ENCODE measurements at places on chromosomes 16 and 17.

DNA sequence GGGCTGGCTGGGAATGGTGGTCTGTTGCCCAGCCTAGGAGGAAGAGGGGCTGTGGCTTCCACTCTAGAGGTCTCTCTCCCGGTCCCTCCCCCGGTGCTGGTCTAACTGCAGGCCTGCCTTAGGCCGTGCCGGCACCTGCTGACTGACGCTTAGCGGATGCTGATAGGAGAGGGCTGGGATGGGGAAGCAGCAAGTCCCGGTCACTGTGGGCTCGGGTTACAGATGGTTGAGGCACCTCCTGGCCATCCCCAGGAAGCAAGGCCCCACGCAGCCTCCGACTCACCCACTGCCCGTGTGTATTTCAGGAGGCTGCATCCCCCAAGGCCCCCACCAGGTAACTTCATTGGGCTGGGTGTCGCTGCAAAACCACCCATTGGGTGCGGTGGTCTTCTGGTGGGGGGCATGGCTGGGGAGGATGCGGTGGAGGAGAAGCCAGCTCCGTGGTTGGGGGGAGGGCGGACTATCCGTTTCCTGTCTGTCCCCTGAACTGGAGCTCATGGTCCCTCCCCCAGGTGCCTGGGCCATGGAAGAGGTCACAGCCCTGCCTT, 278.9 kb downstream of the SEC14L1 start:
- DNase-seq = no peak

DNA sequence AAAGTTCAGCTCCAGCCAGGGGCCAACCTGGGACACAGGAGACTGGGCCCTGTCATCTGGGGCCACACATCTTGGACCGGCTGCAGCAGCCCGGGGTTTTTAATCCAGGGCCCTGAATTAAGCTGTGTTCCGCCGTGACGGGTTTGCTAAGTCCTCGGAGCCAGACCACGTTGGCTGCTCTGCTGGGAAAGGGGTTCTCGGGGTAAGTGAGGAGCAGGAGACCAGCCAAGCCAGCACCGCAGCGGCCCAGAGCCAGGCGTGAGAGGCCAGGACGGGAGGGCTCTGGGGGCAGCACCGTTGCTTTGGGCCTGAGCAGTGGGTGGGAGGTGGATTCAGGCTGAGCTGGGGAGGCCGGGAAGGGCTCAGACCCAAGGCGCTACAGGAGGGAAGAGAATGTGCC, 31.3 kb upstream of the CBX4 start:
- no peak for DNase-seq

- no peak for DNase-seq
Observed at GRCh38 chr17:78474614-78475146, 96.2 kb downstream of the PGS1 start.

GRCh38 chr16:71540-72401, 660 bp downstream of the RHBDF1 start:
- peak; percentile 63 for DNase-seq

DNA sequence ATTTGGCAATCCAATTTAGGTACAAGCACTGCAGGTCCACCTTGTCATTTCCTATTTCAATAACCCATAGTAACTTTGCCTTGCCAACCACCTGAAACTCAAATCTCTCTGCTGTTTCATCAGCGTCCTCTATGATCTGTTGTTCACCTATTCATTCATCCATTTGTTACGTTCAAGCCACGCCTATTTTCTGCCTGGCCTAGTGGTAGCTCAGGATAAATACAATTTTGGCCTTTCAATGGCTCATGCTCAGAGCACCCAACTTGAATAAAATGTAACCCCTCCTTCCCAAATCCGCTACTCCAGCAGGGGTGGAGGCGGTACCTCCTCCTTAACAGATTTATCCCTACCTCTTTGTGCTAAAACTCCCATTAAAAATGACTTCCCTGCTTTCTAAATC, 3.6 kb upstream of the FBXO47 start:
- DNase-seq = no peak

DNA sequence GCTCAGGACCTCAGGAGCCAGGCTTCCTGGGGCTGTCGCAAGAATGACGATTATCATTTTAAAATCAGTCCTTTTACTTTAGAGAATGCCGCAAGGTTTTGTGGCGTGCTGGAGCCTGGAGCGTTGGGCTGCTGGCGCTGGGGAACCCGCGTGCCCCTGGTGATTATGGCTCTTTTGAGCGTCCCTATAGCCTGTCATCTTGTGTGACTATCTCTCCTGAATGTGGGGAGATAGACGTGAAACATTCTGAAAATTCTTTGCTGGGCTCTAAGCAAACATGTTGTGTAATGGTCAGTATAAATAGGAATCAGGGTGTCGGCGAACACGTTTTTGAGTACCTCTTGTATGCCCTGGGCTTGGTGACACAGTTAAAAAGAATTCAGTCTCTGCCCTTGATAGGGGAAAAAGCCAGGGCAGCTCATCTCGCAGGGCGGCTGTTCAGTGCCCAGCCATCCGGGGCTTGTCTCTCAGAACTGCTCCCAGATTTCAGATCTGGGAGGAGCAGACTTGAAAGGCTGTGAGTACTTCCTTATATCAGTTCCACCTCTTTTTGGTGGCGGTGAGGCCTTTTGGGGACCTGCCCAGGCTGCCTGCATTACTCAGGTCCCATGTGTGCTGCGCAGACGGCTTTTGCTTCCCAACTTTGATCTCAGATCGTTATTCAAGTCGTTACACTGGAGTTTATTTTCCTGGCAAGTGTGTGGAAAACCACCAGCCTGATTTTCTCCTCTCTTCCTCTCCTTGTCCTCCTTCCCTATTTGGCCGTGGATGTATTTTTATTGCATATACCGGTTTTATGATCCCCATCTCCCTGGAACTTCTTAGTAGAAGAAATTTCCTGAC, 973 bp downstream of the SLC7A6 start:
- DNase-seq = peak; percentile 54

DNA sequence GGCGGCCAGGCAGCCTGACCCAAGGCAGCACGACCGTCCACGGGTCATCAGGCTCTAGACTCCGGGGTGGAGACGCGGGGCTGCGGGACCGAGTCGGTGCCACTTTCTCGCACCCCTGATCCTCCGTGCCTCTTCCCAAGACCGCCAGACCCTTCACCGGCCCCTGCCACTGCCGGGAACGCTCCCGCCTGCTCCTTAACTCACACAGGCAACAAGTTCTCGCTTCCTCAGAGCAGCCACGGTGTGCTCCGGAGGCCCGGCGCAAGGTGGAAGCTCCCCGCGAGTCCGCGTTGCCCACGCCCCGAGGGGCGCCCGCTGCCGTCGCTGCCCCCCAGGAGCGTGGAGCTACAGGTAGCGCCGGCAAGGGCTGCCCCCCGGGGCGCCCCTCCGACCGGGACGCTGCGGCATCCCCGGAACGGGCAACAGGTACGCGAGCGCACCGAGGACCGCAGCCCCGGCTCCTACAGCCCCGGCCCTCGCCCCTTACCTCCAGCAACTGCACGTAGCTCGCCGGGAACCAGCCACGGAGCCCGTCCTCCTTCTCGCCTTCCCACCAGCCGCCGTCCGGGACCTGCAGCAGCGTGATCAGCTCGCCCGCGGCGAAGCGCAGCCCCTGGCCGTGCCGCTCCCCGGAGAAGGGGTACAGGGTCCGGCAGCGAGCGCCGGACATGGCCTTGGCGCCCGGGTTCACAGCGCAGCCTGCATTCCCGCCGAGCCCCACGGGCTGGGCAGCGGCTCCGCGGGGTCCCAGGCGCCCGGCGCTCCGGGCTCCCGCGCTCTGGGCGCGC, 491 bp downstream of the GAS7 start:
- DNase-seq = peak; percentile 35

All from lung microvascular endothelial cell (primary cell).